ENCODE measurements at places on chromosomes 16 and 17.

GRCh38 chr16:1312467-1312816 lies 3.0 kb downstream of the UBE2I start:
- peaks cover 37% of the 10 kb centered on the region for H3K36me3 ChIP-seq
- peaks cover 39% of the 10 kb centered on the region for H3K4me1 ChIP-seq
- peak overlapping the region; percentile 26 for H3K4me3 ChIP-seq
- no peaks in the 10 kb centered on the region for H3K27me3 ChIP-seq
- H3K27ac ChIP-seq = no peak overlapping the region
- DNase-seq = no peak

GRCh38 chr17:4272213-4272971 lies 8.6 kb upstream of the ANKFY1 start:
- no peak for DNase-seq
- no peaks in the 10 kb centered on the region for H3K4me1 ChIP-seq
- no peak overlapping the region for H3K27ac ChIP-seq
- H3K4me3 ChIP-seq = no peak overlapping the region
- H3K36me3 ChIP-seq = peaks cover 26% of the 10 kb centered on the region

DNA sequence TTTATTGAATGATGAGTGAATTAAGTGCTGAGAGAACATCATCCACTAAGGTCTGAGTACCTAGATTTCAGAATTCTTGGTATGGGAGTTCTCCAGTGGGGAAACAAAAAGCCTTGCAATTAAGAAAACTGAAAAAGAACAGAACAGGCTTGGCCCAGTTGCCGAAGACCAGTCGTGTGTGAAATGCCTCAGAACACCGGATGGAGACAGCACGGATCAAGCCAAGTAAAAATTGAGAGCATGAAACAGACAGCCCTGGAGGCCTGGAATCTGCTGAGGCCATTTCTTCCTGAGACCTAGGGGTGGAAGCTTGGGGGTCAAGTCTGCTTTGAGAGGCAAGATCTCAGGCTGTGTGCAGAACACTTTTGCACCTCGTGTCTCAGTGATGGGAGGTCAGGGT lies 43.3 kb downstream of the GRIN2A start:
- H3K27ac ChIP-seq = no peak overlapping the region
- H3K4me1 ChIP-seq = no peaks in the 10 kb centered on the region
- H3K27me3 ChIP-seq = no peaks in the 10 kb centered on the region
- no peak overlapping the region for H3K4me3 ChIP-seq
- DNase-seq = no peak

DNA sequence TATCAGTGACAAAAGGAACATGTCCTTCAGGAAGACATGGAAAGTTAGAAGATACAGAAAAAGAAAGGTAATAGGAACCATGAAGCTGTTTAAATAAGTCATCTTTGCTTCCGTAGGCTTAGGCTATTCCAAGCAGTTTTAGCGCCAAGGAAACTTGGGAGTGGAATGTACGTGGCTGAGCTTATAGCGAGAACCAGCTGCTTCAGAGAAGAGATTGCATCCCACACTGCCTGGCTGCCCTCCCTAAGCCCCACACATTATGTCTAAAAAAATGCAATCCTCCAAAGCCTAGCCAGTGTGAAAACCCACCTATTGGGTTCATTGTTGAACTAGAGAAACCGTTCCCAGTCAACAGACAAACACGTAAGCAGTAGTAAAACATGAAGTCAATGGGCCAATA lies 149.9 kb downstream of the SLC39A11 start:
- H3K36me3 ChIP-seq = no peaks in the 10 kb centered on the region
- DNase-seq = no peak
- H3K4me3 ChIP-seq = no peak overlapping the region
- H3K27ac ChIP-seq = no peak overlapping the region

DNA sequence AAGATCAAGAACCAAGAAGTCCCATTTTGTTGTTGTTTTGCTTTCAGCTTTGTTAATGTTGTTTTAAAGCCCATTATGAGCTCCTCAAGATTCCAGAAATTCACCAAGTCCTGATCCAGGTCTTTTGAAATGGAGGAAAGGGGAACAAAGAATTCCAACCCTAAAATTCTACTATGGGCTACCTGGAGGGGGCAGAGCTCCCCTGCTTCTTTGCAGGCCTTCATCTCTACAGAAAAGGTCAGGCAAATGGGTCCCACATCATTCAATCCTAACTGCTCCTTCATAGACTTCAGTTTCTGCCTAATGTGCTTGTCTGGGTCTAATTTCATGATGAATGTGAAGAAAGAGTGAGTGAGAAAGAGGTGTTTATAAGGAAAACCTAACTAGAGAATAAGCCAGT lies 375.5 kb downstream of the TOX3 start:
- H3K36me3 ChIP-seq = no peaks in the 10 kb centered on the region
- DNase-seq = no peak
- H3K4me1 ChIP-seq = no peaks in the 10 kb centered on the region
- H3K27ac ChIP-seq = no peak overlapping the region
- no peaks in the 10 kb centered on the region for H3K27me3 ChIP-seq
- H3K4me3 ChIP-seq = no peak overlapping the region

- H3K27me3 ChIP-seq = peaks cover 14% of the 10 kb centered on the region
- H3K4me3 ChIP-seq = no peak overlapping the region
- H3K4me1 ChIP-seq = no peaks in the 10 kb centered on the region
- DNase-seq = no peak
- H3K27ac ChIP-seq = no peak overlapping the region
Measured at GRCh38 chr16:50494501-50495491, 53.4 kb upstream of the NKD1 start.

- DNase-seq = no peak
- H3K4me1 ChIP-seq = no peaks in the 10 kb centered on the region
- peaks cover 28% of the 10 kb centered on the region for H3K27me3 ChIP-seq
- no peak overlapping the region for H3K4me3 ChIP-seq
- no peaks in the 10 kb centered on the region for H3K36me3 ChIP-seq
Measured at GRCh38 chr16:8554022-8554421, 36.3 kb downstream of the TMEM114 start.

DNA sequence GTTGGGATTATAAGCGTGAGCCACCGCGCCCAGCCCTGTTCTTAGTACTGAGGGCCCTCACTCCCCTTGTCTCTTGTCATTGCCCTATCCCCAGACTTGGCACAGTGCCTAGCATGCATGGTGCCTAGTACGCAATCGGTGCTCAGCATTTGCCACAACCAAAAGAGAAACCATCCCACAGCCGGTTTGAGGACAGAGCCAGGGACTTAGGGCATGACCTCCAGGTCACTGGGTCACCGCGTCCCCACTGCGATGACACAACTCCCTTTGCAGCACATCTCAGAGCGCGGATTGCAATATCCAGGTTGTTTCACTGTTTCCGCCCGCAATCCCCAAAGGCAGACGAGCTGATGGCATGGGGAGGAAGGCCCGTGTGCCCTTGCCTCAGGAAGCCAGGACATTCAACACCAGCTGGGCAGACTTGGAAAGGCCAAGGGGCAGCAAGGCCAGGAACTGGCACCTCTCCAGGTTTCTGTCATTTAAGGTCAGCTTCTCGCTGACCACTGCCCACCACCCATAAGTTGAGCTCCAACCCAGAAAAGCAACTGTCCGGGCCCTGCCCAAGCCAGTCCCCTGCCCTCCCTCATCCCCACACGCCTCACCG lies 274.5 kb downstream of the MRTFB start:
- no peak overlapping the region for H3K4me3 ChIP-seq
- peaks cover 19% of the 10 kb centered on the region for H3K27me3 ChIP-seq
- no peaks in the 10 kb centered on the region for H3K4me1 ChIP-seq

- H3K36me3 ChIP-seq = no peaks in the 10 kb centered on the region
- H3K4me1 ChIP-seq = no peaks in the 10 kb centered on the region
- peaks cover 45% of the 10 kb centered on the region for H3K27me3 ChIP-seq
- DNase-seq = no peak
Measured at GRCh38 chr16:66131156-66131807, 235.2 kb upstream of the CDH5 start.

- H3K36me3 ChIP-seq = peaks cover 6% of the 10 kb centered on the region
- H3K27me3 ChIP-seq = peaks cover 21% of the 10 kb centered on the region
- peaks cover 28% of the 10 kb centered on the region for H3K4me1 ChIP-seq
- H3K27ac ChIP-seq = peak overlapping the region; percentile 33
Measured at GRCh38 chr17:45433159-45433535, 477 bp upstream of the ARHGAP27 start.

GRCh38 chr17:65071861-65072260 lies 15.3 kb upstream of the GNA13 start:
- DNase-seq = no peak
- no peak overlapping the region for H3K4me3 ChIP-seq
- H3K36me3 ChIP-seq = no peaks in the 10 kb centered on the region
- H3K4me1 ChIP-seq = no peaks in the 10 kb centered on the region
- peaks cover 71% of the 10 kb centered on the region for H3K27me3 ChIP-seq
- H3K27ac ChIP-seq = no peak overlapping the region

- no peaks in the 10 kb centered on the region for H3K4me1 ChIP-seq
- H3K27me3 ChIP-seq = peaks cover 37% of the 10 kb centered on the region
- H3K4me3 ChIP-seq = no peak overlapping the region
- H3K36me3 ChIP-seq = no peaks in the 10 kb centered on the region
- DNase-seq = no peak
- H3K27ac ChIP-seq = no peak overlapping the region
Measured at GRCh38 chr16:2371421-2371820, 30.9 kb upstream of the ABCA3 start.

DNA sequence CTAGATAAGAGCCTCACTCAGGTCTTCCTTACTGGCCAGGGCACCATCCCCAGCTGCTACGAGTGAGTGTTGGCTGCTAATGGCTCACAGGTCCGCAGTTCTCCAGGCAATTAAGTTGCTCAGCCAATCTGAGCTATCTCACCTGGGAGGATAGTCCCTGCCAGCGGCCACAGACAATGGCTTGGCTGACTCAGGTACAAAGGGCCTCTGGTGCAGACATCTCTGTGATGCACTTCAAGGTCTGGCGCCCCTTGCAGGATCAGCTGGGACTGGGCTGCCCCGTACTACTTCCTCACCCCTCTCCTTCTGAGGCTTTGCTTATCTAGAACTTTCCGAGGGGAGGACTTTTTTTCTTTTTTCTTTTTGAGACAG lies 49.2 kb upstream of the EMP2 start:
- no peak overlapping the region for H3K4me3 ChIP-seq
- DNase-seq = no peak
- H3K27me3 ChIP-seq = peaks cover 5% of the 10 kb centered on the region
- no peak overlapping the region for H3K27ac ChIP-seq
- H3K36me3 ChIP-seq = no peaks in the 10 kb centered on the region

DNA sequence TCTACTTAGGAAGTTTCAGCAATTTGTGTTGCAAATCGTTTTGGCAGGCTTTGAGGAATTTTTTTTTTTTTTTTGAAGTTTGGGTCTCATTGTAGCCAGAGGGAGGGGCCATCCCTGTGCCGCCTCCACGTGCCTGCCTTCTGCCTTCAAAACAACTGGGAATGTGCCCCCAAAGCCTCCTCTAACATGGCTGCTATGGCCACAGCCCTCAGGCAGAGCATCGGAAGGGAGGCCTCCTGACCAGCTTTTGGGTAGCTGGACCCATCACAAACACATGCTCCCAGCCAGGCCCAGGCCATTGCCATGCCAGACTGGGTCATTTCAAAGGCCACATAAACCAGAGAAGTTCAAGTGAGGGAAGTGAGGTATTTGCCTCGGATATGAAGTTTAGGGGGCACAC lies 21.5 kb downstream of the C16orf82 start:
- no peaks in the 10 kb centered on the region for H3K36me3 ChIP-seq
- peaks cover 19% of the 10 kb centered on the region for H3K27me3 ChIP-seq
- no peak overlapping the region for H3K4me3 ChIP-seq

DNA sequence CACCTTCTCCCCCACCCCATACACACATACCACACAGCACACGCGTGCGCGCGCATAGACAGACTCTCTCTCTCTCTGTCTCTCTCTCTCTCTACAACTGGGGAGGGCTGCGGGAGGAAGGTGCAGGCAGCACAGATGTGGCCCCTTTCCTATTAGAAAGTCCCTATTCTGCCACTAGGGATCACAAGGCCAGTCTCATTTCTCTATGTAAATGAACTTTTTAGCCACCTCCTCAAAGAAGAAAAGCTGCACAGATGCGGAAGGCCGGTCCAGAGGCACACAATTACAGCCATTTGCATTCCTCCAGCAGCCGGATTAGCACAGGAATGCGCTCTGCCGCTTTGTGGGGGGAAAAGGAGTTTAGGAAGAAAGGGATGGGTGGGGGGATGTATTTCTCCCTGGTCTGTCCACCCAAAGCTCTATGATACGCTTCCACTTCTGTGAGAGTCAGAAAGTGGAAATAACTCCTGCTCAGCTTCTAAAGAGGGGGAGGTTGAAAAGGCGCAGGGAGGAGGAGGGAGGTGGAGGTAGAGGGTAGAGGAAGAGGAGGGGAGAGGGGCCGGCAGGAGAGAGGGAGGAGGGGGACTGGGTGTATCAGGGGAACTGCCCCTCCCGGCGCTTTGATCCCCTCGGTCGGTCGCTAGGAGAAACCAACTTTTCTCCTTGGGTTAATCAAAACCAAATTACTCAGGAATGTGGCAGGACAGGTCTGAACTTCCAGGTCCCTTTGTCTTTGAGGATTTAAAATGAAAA lies 11.7 kb downstream of the ZFHX3 start:
- H3K27ac ChIP-seq = no peak overlapping the region
- DNase-seq = no peak
- no peaks in the 10 kb centered on the region for H3K36me3 ChIP-seq
- peaks cover 49% of the 10 kb centered on the region for H3K27me3 ChIP-seq
- H3K4me1 ChIP-seq = peaks cover 15% of the 10 kb centered on the region
- H3K4me3 ChIP-seq = no peak overlapping the region

DNA sequence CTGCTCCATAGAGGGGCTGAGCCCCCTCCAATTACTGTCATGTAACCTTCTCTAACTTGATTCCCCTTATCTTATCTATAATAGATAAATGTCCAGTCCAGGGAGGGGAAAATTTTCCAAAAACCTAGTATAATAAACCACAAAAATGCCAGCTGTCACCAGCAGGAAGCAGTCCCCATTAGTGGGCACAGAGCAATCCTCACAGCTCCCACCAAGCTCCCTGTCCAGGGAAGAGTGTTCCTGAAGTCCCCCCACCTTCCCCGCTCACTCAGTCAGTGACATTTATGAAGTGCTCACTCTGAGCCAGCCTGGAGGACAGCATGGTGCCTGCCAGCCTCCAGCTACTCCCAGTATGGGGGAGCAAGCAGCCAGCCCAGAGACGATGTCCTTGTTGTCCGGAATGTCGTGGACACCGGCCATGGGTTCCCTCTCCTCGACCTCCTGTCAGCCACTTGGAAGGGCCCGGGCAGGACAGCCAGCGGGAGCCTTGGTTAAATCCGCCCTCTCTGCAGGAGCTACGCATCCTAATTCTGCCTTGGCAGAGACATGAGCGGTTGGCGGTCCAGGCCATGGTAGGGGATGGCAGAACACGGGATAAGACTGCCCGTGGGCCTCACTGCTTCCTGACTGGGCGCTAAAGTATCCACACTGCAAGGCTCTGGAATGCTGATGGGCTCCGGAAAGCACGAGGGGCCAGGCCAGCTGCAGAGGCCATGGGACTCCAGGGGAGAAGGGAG lies 102.0 kb upstream of the CDH5 start:
- H3K4me3 ChIP-seq = no peak overlapping the region
- no peak overlapping the region for H3K27ac ChIP-seq
- H3K27me3 ChIP-seq = peaks cover 38% of the 10 kb centered on the region
- no peaks in the 10 kb centered on the region for H3K4me1 ChIP-seq
- no peaks in the 10 kb centered on the region for H3K36me3 ChIP-seq

GRCh38 chr16:2388139-2388874 lies 40.9 kb upstream of the CCNF start:
- peaks cover 9% of the 10 kb centered on the region for H3K27me3 ChIP-seq
- H3K4me1 ChIP-seq = peaks cover 4% of the 10 kb centered on the region
- DNase-seq = no peak
- H3K4me3 ChIP-seq = no peak overlapping the region

Measured in activated naive CD4-positive, alpha-beta T cell treated with anti-CD3 and anti-CD28 coated beads, Interleukin-2, amount 10 ng/mL, durations not matched to agents 7 days and 5 days (primary cell).